ENCODE measurements at places on chromosomes 12 and 14.

DNA sequence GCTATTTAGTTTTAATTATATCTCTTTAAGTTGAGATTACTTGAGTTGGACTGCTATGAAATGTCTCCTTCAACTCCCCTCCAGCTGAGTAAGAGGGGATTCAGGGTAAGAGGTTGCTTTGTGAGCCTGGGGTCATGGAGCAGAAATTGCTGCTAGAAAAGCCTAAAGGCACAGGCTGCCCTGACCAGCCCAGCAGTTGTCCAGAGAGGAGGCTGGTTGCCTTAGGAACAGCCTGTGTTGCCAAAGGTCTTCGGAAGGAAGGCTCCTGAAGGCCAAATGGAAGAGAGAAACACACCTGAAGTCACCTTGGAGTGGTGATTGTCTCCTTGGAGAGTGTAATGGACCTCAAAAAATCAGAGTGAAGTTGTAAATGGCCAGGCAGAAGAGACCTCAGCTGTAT lies 235.5 kb upstream of the PDE3A start:
- no peak for DNase-seq

- DNase-seq = no peak
These were observed 37.7 kb upstream of the ZNF641 start for GRCh38 chr12:48388460-48388859.

- DNase-seq = no peak
These were observed 42.5 kb downstream of the PRKAB1 start for GRCh38 chr12:119710374-119710964.

GRCh38 chr12:89340861-89341260 lies 11.4 kb downstream of the DUSP6 start:
- DNase-seq = no peak

- no peak for DNase-seq
These were observed 65.3 kb downstream of the IPO8 start for GRCh38 chr12:30630076-30630978.

DNA sequence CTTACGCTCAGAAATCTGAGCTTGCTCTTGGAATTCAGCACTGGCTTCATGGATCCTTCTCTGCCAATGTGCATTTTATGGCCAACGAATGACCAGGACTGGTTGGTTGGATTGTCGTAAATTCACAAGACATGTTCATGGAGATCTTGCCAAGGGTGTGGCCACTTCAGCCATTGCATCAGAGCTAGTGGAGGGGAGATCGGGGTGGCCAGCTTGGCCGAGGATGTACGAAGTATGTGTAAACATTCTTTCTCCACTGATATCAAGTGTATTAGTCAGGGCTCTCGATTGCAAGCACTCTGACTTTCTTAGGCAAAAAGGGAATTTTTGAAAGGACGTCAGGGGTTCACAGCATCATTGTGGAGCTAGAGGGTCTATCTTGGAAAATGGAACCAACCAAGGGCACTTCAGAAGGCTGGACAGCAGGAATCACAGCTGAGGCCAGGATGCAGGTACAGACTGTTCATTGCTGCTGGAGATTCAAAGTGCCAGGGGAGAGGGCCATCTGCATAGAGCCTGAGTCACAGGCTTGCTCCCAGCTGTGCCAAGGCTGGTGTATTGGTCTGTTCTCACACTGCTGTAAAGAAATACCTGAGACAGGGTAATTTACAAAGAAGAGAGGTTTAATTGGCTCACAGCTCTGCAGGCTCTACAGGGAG lies 32.9 kb upstream of the ADGRD1 start:
- DNase-seq = no peak

GRCh38 chr14:71415404-71415690 lies 508.1 kb downstream of the PCNX1 start:
- no peak for DNase-seq

DNA sequence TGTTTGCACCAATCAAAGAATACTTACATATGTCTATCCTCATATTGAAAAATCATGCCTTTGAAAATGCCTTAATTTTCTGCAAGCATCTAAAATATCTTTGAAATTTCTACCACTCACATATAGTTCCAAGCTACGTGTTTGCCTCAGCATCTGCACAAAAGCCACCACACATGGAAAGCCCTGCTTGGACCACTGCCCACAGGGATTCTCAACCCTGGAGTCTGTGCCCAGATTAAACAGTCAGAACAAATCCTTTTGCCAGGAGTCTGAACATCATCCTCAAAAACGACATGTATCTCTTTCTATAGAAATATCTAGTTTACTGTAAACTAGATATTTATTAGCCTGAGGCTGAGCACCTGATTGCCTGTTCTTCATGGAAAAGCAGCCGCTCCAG lies 32.6 kb downstream of the ARMH4 start:
- no peak for DNase-seq

DNA sequence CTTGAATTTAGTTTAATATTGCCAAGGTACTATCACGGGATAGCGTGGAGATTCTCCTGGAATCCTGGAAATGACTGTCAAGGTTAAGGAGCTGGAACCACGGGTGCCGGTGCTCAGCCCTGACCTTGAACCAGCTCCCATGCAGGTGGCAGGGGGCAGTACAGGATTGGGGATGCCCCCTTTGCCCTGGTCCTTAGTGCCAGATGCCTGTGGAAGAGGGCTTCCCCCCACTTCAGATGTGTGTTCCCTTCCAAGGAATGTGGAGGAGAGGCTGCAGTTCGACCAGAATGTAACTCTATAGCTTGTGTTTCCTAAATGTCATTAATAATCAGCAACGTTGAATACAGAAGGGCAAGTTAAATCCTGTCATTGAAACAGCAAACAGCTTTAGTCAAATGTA lies 258.9 kb downstream of the VRK1 start:
- no peak for DNase-seq

DNA sequence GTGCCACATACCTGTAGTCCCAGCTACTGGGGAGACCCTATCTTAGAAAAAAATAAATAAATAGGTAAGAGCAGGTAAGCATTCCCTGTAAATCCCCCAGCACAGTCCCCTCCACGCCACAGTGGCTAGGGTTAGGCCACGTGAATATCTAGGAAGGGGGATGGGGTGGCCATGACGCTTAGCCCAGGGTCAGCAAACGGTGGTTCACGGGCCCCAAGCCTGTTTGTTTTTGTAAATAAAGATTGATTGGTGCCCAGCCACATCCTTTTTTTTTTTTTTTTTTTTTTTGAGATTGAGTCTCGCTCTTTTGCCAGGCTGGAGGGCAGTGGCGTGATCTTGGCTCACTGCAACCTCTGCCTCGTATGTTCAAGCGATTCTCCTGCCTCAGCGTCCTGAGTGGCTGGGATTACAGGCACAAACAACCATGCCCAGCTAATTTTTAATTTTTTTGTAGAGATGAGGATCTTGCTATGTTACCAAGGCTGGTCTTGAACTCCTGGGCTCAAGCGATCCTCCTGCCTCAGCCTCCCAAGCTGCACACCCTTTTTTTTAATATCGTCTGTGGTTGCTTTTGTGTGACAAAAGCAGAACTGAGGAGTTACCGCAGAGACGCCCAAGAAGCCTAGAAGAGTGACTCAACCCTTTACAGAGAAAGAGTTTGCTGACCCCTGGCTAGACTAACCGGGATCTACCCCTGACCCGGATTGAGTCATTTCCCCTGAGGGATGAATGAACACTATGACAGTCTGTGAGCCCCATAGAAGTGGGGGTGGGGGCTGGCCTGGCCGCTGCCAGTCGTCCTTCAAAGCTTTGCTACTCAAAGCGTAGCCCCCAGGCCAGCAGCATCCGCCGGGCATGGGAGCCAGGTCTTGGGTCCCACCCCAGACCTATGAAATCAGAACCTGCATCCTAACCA lies 113.7 kb upstream of the NCOR2 start:
- peak; percentile 37 for DNase-seq

- no peak for DNase-seq
These were observed 141.3 kb downstream of the KLHL28 start for GRCh38 chr14:44820230-44820964.

DNA sequence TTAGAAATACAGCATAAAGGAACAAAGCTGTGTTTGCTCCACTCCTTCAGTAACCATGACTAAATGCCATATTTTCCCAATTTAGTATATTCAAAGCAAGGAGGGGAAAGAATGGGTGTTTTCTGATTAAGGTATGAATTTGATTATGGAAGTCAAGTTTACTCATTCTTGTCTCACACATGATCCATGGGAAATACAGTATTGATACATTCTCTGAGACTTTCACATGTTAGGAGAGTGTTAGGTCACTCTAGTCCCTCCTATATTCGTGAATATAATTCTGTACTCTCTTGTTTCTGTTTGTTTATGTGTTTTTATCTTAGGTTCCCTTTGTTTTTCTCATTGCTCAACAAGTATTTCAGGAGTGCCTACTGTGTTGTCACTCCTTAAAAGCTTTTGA lies 42.4 kb downstream of the TTLL5 start:
- DNase-seq = no peak

GRCh38 chr12:124007826-124008570 lies 35.0 kb downstream of the ZNF664 start:
- DNase-seq = no peak

GRCh38 chr14:104678901-104679705 lies 10.3 kb upstream of the INF2 start:
- DNase-seq = no peak

GRCh38 chr12:104448451-104448850 lies 8.3 kb upstream of the CHST11 start:
- DNase-seq = no peak

DNA sequence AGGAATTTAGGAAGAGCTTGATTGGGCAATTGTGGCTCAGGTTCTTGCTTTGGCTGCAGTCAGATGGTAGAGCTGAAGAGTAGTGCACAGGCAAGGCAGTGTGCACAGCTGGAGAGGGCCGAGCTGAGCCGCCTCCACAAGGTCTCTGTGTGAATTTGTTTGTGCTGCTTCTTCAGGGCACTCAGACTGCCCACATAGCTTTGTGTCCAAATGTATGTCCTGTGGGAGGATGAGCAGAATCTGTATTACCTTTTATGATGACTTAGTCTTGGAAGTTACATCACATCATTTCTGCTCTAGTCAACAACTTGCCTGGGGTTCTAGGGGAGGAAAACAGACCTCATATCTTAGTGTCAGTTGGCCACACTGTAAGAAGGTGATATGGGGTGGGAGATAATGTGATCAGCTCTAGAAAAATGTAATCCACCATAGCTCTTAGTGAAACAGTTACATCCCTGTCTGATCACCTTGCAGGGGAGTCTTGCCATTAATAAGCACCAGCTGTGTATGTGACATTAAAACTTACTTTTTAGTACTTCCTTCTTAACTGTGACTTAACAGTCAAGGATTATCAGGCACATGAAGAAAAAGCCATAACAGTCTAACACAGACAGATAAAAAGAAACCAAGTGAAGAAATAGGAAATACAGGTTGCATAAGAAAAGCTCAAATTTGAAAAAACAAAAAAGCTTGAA lies 53.4 kb downstream of the RCOR1 start:
- no peak for DNase-seq

DNA sequence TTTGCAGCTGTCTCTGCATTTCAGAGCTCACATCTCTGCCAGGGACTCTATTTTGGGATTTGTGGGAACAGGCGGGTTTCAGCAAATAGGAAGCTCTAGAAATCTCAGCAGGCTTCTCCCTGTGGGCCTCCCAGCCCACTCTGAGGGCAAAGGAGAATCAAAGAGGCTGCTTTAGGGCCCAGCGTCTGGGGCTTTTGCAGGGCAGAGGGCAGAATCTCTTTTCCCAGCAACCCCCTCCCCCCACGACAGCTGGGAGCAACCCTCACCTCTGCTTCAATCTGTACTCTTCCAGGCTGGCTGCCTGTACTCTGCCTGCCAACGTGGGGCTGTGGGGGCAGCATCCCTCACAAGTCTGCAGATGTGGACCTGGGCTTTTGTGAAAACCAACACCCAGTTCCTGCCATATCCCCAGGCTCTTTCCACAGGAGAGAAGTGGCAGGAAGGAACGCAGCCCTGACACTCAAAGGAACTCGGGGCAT lies 529.6 kb upstream of the TBX3 start:
- no peak for DNase-seq

- no peak for DNase-seq
These were observed 43.9 kb downstream of the HMGA2 start for GRCh38 chr12:65868133-65868705.

DNA sequence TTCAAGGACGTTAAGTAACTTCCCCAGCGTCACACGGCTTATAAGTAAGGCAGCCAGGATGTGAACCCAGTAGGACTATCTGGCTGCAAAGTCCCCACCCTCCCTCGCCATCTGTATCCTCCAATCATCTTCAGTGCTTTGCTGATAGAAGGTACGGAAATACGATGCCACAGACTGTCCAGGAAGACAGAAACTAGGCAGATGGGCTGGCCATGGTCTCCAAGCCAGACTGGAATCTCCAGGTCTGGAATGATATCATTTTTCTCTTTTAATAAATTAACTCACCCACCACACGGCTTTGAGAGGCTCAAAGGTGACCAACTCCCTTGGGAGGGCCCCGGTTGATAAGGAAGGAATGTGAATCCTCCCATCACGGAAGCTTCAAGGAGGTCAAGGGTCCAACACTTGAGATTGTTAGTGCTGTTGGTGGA lies 16.3 kb upstream of the BDKRB1 start:
- DNase-seq = no peak

- DNase-seq = no peak
These were observed 239.0 kb downstream of the FBXL14 start for GRCh38 chr12:1355396-1355795.

DNA sequence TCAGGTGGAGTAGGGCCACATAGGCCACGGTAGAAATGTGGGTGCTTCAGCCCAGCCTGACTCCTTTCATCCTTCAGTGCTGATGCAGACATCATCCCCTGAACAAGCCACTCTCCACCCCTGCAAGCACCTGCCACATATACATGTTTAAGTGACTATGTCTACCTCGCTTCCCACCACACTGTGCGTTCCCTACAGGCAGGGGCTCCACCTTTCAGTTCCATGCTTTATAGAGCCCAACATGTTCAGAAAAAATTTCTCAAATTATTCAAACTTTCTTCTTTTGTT lies 11.6 kb downstream of the SLC7A7 start:
- DNase-seq = no peak

DNA sequence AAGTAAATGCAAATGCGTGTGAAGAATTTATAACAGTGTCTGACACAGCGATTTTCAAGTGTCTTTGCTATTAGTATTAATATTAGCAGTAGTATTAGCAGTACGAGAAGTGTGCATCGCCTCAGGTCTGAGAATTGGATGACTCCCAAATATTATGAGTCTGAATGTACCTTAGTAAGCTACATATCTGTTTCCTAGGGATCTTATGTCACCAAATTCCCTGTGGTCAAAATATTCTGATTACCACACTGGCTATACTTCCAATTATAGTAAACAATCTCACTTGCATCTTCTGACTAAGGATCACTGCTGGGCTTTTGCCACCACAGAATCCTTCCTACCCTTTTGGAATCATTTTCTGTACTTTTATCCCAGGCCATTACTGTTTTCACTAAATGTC lies 396.0 kb upstream of the MIS18BP1 start:
- no peak for DNase-seq

DNA sequence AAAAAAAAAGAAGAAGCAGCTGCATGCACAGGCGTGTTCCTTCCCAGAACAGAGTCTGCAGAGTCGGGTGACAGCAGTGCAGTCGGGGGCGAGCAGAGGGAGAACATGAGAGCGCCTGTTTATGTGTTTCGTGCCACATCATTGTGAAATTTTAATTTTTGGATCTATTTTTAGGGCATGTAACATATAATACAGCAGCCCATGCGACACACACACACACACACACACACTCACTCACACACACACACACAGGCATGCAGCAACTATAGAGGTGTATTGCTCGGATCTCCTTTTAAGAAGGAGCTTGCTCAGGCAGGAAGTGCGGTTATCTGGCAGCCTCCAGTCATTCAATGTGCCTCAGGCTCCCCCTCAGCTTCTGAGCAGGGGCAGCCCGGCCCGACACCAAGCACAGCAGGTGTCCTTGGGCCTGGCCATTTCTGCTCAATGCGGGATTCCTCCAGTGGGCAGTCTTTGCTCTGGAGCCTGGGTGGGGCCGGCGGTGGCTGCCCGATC lies 71.8 kb downstream of the ZNF664 start:
- DNase-seq = peak; percentile 18

Measured in stimulated activated naive CD8-positive, alpha-beta T cell treated with anti-CD3 and anti-CD28 coated beads, Interleukin-15, amount 100 ng/mL, for 72 hours (primary cell).